Thoracic aorta (tissue), 2 donors: ENCODE measurements at places on chromosomes 5 and 9. TPM values are rescaled to one million over a fixed set of nuclear protein-coding genes. Genes with fewer than 3 reads are reported as not detected.

ANKRD31 gene
- 0.14 TPM for total RNA-seq

PLAC8L1 gene
- total RNA-seq: not detected

ANKRD33B gene
- 4.9 TPM for total RNA-seq

TMOD1 gene
- 44.0 TPM for total RNA-seq

LEAP2 gene
- not detected for total RNA-seq

IFNA10 gene
- total RNA-seq: not detected

IFNA4 gene
- not detected for total RNA-seq

SLC6A19 gene
- not detected for total RNA-seq

DNA sequence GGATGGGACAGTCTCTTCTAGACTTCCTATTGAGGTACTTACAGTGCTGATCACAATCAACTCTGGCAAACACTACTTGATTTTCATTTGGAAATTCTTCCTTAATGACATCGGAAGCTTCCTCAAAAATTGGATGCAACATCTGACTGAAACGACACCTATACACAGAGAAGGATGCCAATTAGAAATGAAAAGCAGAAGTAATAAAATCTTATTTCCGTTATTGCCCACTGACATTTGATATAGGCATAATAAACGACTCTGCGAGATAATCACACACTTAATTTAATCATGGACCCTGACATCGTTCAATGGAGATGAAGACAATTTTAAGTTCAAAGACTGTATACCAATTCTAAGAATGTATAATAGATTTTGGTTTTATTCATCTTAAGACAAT, 46.4 kb downstream of the ERP44 start:
- DNase-seq: no peak

GRCh38 chr9:111458139-111459009, 25.8 kb downstream of the ECPAS start:
- DNase-seq: no peak

GRCh38 chr5:118862596-118862995, 125.8 kb downstream of the DTWD2 start:
- DNase-seq: no peak

- no peak for DNase-seq
These were observed 112.2 kb upstream of the LHFPL2 start for GRCh38 chr5:78760770-78761169.

GRCh38 chr9:34580358-34580757, 9.2 kb downstream of the CNTFR start:
- DNase-seq: no peak

GRCh38 chr5:38807570-38808483, 38.0 kb upstream of the OSMR start:
- DNase-seq: no peak

GRCh38 chr5:171750311-171750788, 35.3 kb upstream of the SMIM23 start:
- DNase-seq: no peak

DNA sequence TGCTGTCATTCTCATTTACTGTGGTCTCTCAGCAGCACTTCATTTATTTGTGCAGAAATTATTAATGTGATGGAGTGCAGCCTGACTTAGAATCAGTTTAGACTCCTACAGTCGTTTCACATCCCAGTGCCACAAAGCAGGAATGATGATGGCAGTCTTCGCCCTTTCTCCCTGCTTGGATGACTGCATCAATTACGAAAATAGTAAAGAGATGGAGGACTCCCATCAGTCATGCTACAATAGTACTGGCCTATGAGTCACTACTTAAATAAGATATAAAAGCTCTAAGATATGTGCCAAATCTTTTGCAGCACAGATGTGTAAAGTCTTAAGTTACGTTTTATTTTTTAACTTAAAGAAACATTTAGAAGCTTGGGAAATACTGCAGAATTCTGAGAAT, 263.9 kb downstream of the CHSY3 start:
- DNase-seq: no peak

DNA sequence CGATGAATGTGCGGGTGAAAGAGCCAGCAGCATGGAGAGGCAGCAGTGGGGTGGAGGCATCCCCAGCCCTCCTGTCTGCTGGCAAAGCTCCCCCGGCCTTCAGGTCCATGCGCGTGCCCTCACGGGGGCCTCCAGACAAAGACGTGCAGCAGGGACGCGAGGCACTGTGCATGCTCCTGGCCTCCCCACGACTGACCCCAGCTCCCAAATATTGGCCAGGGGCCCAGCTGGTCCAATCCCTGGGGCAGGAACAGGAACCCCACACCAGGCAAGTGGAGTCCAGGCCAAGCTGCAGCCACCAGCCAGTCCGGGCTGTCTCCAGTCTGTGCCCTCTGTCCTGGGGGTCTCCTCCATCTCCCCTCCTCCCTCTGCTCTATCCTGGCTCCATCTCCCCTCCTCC, 33.5 kb upstream of the LRRC14B start:
- DNase-seq: no peak

DNA sequence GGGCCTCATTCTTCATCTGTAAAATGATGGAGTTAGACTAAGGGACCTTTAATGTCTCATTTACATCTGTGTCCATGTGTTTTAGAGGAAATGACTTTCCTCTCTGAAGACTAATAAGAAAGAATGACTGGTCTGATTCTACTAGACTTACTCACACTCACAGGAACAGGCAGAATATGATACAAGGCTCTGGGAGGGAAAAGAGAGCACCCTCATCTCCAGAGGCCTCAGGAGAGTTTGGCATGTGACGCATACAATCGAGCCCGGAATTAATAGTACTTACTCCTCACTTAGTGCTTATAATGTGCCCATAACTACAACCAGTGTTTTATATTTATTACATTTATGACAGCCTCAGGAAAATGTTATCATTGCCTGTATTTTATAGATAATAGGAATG, 608.7 kb downstream of the KCTD16 start:
- no peak for DNase-seq

GRCh38 chr9:114335745-114336144, 6.1 kb downstream of the ORM2 start:
- no peak for DNase-seq

GRCh38 chr5:163478126-163478981, 17.9 kb downstream of the HMMR start:
- DNase-seq: no peak

DNA sequence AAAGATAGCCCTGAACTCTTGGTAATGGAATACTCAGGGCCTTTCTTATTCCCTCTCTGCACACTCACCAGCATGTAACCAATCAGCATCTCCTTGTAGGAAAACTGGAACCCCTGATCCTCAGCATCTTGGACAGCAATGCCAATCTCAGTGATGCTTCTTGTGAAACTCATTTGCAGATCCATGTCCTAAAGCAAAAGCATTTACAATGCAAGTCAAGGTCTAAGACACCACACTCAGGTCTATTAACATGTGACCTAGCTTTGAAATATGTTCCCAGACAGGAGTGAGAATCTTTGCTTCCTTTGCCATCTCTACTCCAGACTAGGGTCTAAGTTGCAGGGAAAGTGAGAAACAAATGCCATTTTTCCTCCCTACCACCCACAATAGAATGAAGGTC, 38.2 kb downstream of the MROH2B start:
- DNase-seq: no peak
